ENCODE measurements at places on chromosomes 3 and 15. TPM values are rescaled to one million over a fixed set of nuclear protein-coding genes. Genes with fewer than 3 reads are reported as not detected.

- no peak for DNase-seq
Observed at GRCh38 chr3:171317171-171317570, 143.0 kb downstream of the TNIK start.

DNA sequence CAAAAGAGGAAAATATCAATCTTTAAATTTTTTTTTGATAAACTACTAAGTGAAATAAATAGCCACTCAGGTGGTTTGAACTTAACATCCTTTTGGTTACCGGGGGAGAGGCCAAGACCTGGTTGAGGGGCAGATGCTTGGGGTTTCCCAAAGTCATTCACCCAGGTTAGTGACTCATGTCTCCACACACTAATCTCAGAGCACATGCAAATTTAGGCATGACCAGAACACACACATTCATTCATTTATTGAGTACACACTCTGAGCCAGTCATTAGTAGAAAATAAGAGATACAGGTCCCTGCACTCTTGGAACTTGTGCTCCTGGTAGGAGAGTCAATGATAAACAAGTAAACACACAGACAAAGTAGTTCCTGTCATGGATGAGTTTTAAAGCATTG, 7.3 kb downstream of the ILDR1 start:
- no peak for DNase-seq

DNA sequence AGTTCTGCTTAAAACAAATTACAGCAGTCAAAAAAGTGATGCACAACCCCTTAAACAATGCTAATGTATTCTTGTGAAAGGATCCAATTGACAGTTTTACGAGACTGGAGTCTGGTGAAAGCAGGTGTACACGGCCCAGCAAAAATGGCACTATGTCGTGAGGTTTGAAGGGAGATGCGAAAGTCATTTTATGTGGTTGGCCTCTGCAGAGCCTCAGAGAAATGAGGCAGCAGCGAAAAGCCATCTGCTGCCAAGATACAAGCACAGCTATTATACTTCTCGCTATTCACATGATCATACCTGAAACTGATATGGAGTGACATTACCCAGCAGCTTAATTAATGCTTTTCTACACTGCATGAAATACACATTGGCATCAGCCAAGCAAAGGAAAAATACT, 36.4 kb downstream of the MECOM start:
- DNase-seq = no peak

- DNase-seq = no peak
Observed at GRCh38 chr15:84807228-84807627, 9.9 kb upstream of the ALPK3 start.

- DNase-seq = no peak
Observed at GRCh38 chr15:32120577-32121383, 90.5 kb downstream of the CHRNA7 start.

- DNase-seq = no peak
Observed at GRCh38 chr3:58581328-58582091, 4.3 kb upstream of the FAM107A start.

- DNase-seq = peak; percentile 86
Observed at GRCh38 chr3:170809007-170809974, 60.7 kb downstream of the RPL22L1 start.

RNU6-1 gene
- polyA plus RNA-seq = not detected

DNA sequence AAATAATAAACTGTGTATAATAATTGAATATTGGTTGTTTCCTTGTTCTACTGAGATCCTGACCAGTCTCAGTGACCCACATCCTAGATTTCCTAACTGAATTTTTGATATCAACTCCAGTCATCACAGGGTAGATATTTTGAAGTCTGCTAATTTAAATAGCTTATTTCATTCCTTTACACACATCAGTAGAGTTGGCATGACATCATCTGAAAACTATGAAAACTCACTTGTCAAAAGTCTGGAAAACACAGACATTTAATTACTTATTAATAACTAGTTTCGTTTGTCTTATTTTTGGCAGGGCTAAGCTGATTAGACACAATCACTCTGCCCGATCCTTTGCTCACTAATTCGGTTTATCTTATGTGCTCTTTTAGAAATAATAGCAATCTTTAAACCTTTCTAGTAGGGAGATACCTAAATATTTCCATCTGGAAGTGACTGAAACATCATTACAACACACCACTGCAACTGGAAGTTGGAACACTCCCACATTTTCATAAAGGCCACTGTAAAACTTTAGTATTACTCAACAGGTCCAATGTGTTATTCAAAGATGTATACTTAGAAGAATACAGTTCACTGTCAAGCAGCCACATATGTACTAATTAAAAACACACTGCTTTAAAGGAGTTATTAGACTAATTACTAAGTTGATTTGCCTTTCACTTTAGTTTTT, 198.4 kb upstream of the ZNF717 start:
- peak; percentile 65 for DNase-seq

GRCh38 chr15:63185206-63185605, 4.2 kb upstream of the RAB8B start:
- DNase-seq = no peak

- DNase-seq = no peak
Observed at GRCh38 chr15:38733331-38733730, 168.7 kb upstream of the RASGRP1 start.

DNA sequence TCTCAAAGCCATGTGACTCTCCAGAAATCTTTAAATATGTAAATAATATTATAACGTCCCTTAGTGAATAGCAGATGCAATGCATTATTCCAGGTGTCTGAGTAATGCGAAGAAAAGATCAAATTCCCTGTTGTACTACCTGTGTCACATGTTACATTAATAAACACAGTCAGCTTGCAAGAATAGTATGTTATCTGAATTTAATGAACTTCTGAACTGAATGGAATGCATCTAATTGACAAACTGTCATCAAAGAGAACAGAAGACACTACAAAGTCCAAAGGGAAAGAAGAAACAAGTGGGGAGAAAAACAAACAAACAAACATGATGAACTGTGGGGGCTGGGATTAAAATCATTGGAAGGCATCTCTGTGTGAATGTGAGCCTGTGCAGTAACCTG, 508.8 kb downstream of the LPP start:
- DNase-seq = no peak

DNA sequence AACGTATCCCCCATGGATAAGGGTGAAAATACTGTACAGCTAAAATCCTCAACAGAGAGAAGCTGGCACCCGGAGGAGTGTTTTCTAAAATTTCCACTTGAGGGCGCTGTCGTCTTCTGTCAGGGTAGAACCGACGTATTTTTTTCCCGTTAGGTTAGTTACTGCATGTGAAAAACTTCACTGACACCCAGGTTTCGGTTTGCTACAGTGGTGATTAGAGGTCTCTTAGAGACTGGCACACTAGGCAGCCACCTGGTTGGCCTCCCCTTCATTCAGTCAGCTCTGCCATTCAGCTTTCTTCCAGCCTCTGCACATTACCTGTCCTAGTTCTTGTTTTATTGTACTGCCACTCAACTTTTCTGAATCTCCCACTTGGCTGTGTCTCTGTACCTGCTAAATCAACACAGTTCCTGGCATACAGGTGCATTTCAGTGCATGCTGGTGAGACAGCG, 18.4 kb downstream of the CCK start:
- peak; percentile 69 for DNase-seq

HAUS2 gene
- polyA plus RNA-seq = 22.1 TPM

- peak; percentile 68 for DNase-seq
Observed at GRCh38 chr15:40097968-40098476, 10.7 kb downstream of the BMF start.

FGD5 gene
- not detected for polyA plus RNA-seq

DNA sequence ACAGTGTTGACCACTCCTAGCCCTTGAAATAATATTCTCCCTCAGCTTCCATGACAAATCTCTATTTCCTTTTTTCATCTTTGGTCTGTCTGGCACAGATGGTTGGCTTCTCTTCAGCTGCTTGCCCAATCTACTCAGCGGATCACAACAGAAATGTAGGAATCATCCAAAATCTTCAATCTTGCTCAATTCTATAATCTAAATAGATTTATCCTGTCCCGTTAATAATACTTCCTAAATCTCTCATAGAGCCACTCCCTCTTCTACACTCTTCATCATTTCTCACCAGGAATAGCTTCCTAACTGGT, 3.8 kb downstream of the PEAK1 start:
- peak; percentile 82 for DNase-seq

GRCh38 chr3:126750756-126751121, 46.7 kb downstream of the CHCHD6 start:
- DNase-seq = no peak

DNA sequence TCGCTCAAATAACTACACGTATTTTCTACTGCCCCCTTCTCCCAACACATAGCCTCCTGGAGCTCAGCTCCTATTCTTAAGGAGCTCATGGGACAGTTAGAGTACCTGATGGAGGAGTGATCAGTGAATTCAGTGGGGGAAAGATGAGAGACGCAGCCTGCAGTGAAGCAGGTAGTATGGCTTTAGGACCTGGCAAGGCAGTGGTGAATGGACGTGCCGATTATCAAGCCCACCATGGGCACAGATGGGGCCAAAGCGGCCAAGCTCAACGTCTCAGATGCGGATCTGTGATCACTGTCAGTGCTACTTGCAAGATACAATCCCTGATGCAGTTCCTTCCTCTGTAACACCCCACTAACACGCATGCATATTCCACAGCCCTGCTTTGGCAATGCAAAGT, 45.8 kb upstream of the ATP2B2 start:
- no peak for DNase-seq

- DNase-seq = peak; percentile 67
Observed at GRCh38 chr3:81581966-81582599, 179.4 kb downstream of the GBE1 start.

B3GNT5 gene
- polyA plus RNA-seq = 1.8 TPM

GRCh38 chr3:121981473-121981872, 40.6 kb downstream of the ILDR1 start:
- no peak for DNase-seq

DNA sequence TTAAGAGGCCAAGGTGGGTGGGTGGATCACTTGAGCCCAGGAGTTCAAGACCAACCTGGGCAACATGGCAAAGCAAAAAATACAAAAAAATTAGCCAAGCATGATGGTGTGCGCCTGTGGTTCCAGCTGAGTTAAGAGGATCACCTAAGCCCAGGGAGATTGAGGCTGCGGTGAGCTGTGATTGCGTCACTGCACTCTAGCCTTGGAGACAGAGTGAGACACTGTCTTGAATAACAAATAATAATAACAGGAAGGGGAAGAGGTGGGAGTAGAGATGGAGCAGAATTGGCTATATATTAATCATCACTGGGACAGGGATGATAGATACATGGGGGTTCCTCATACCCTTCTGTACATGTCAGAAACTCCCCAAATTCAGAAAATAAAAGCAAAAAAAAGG, 23.8 kb upstream of the NMB start:
- DNase-seq = peak; percentile 61

SKOR1 gene
- not detected for polyA plus RNA-seq

CD86 gene
- polyA plus RNA-seq = not detected

GRCh38 chr3:189655617-189656016, 24.4 kb downstream of the TP63 start:
- DNase-seq = no peak

- DNase-seq = no peak
Observed at GRCh38 chr15:100861511-100861991, 18.1 kb upstream of the ALDH1A3 start.

- DNase-seq = no peak
Observed at GRCh38 chr3:172753125-172753524, 2.6 kb downstream of the ECT2 start.

Data from GM23248 (cell line).